ENCODE measurements at places on chromosomes 4 and X.

- DNase-seq, result no peak
Observed at GRCh38 chr4:145427221-145427620, 54.4 kb upstream of the SMAD1 start.

DNA sequence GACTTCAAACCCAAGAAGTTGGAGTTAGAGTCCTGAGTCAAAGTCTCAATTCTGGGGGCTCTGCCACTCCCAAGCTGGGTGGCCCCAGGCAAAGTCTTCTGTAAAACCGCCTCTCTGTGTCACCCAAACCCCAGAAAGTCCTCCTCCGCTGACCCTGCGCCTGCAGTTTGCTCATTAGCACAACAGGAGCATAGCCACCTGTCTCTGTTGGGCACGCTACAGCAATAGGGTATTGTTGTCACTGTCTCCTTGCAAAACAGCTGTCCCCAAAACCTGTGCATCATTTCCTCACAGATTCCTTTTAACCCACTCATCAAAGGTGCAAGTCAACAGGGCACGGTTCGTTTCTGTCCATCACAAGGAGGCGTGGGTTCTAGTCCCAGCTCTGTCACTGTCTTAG lies 8.0 kb upstream of the DGAT2L6 start:
- DNase-seq, result no peak

- no peak for DNase-seq
Observed at GRCh38 chrX:80430826-80431504, 10.7 kb downstream of the TENT5D start.

DNA sequence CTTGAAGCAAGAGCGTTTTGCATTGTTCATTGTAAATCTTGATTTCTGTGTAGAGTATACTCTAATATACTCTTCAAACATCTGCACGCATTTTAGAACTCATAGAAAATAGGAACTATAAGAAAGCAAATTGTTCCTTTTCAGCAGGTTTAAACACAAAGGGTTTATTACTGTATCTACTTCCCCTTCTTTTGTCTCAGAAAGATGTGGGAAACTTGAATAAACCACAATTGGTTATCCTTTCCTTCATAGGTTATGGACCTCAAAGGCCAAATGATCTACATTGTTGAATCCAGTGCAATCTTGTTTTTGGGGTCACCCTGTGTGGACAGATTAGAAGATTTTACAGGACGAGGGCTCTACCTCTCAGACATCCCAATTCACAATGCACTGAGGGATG lies 46.0 kb upstream of the GUCY1B1 start:
- no peak for DNase-seq

DNA sequence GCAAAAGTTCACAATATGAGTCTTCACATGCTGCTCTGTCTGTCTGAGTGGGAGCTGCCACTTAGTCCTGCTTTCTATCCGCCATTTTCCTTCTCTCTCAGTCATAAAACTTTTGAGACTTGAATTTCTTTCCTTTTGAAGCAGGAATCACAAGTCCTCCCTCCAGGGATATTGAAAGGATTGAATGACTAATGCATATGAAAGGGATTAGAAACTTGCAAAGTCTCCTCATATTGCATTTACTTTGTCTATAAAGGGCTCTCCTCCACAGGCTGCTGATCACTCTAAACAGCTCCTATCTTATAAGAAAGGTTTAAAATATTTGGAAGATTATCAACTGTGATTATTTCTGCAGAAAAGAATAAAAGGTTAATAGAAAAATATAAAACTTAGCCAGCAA lies 879.1 kb downstream of the ARAP2 start:
- no peak for DNase-seq

DNA sequence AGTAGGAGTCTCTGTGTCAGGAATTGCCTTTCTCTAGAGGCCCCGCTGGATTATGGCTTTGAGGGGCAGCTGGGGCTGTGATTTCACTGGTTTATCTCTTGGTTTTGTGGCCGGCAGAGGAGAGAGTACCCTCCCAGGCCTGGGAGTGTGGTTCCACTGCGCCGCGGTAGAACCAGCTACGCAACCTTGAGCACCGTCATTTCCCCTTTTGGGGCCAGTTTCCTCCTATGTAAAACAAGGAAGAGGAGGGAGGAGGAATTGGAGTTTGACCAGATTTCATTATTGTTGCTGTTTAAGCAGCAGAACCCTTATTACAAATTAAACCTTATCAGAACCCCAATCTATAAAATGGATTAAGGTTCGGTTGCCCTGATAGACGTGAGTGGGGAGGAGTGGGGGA lies 4.4 kb downstream of the SOX3 start:
- no peak for DNase-seq
